ENCODE measurements at places on chromosomes 13 and 19.
A peak's percentile ranks its signal among the peaks of the same experiment; 100 is the strongest.

GRCh38 chr13:113754691-113755090, 4.3 kb upstream of the TMEM255B start:
- no peak for DNase-seq

- DNase-seq: no peak
Measured at GRCh38 chr13:93146584-93147297, 79.9 kb upstream of the GPC6 start.

- DNase-seq: no peak
Measured at GRCh38 chr13:44951184-44951583, 38.1 kb downstream of the NUFIP1 start.

GRCh38 chr13:37608750-37609339, 10.3 kb upstream of the POSTN start:
- no peak for DNase-seq

GRCh38 chr13:26558074-26558805, 757 bp downstream of the WASF3 start:
- DNase-seq: no peak

DNA sequence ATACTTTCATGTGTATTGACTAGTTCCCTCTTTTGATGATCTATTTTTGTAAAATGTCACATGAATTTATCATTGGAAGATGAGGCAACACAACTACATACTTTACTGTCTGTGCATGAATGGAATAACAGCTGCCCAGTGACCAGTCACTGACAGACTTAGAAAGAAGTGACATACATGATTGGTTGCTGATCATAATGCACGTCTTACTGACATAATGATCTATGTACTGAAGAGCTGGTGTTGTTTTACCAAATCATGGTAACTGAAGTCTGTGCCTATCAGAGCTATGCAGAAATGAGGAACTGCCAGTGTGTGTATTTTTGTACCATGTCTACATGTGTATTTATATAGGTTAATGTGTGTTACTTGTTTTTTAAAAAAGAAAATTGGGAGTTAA, 26.5 kb downstream of the GPR18 start:
- DNase-seq: no peak

DNA sequence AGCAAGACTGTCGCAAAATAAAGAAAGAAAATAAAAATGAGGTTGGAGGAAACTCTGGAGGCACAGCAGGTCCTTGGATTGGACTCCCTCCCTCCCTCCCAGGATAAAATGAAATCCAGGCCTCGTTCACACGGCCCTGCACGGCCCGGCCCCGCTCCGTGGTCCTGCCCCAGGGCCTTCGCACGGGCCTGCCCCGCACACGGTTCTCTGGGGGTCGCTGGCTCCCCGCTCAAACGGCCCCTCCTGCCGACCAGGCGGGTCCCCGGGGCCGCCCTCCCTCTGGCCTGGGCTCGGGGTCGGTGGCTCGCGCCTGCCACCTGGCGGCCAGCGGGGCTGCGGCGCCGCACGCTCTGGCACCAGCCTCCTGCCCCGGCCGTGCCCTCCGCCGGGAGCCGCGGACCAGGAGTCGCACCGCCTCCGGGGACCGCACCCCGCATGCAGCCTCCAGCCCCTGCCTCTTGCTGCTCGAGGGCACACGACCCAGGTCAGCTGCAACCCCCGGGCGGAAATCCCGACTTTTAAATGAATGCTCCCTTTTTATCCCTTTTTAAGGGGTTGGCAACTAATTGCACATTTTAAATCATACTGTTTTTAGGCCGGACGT, 1.5 kb upstream of the WDR18 start:
- DNase-seq: peak; percentile 60

- DNase-seq: no peak
Measured at GRCh38 chr13:74061926-74062595, 72.1 kb downstream of the KLF12 start.

- no peak for DNase-seq
Measured at GRCh38 chr13:67967031-67967430, 736.9 kb upstream of the PCDH9 start.

DNA sequence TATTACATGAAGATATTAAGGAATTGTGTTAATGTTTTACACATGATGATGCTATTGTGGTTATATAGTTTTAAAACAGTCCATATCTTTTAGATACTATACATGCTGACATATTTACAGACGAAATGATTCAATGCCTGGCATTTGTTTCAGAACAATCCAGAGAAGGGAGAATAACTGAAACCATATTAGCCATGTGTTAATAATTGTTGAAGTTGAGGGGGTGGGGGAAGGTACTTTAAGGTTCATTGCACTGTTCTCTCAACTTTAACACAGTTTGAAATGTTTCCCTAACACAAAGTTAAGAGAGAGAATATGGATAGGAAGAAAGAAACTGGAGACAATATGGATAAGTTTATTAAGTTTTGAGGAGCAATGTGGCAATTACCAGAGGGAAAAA, 5.8 kb downstream of the CRYL1 start:
- DNase-seq: no peak

GRCh38 chr19:41551212-41551610, 24.8 kb upstream of the CEACAM21 start:
- DNase-seq: no peak

GRCh38 chr13:96720446-96720845, 273.8 kb downstream of the OXGR1 start:
- DNase-seq: no peak

GRCh38 chr13:91381371-91381770, 17.1 kb upstream of the GPC5 start:
- DNase-seq: no peak

DNA sequence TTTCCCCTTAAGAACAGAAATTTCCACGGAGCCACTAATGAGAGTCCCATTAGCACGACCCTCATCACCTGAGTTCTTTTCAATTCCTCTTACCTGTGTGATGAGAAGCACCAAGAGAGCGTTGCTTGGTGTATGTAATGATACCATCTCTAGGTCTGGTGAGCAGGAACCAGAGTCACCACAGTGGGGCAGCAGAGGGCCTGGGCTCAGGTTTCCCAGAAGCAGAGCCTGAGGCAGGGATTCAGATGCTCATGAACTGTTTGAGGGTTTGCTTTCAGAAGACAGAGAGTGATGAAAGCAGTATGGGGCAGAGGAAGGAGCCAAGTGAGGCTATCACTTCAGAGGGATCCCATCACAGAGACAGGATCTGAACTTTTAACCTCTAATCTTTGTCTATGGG, 3.1 kb upstream of the PTPRH start:
- DNase-seq: no peak

- no peak for DNase-seq
Measured at GRCh38 chr13:40172878-40173277, 493.6 kb downstream of the FOXO1 start.

DNA sequence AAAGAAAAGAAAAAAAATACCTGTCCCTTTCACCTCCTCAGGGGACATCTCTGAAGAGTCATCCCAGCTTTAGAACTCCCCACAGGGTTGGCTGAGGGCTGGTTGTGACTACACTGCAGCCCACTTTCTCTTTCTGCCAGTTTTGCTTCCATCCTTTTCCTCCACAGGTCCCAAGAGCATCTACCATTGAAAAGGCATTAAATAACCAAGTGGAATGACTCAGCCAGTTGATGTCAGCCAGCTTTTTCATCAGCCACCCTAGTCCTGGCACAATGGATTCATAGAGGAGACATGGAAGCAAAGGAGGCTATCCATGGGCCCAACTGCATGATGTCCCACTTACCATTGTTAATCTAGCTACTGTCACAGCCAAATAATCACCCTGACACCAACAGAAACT, 9.2 kb upstream of the RCBTB1 start:
- DNase-seq: no peak

- no peak for DNase-seq
Measured at GRCh38 chr13:36345438-36346221, 564 bp downstream of the SPART start.

DNA sequence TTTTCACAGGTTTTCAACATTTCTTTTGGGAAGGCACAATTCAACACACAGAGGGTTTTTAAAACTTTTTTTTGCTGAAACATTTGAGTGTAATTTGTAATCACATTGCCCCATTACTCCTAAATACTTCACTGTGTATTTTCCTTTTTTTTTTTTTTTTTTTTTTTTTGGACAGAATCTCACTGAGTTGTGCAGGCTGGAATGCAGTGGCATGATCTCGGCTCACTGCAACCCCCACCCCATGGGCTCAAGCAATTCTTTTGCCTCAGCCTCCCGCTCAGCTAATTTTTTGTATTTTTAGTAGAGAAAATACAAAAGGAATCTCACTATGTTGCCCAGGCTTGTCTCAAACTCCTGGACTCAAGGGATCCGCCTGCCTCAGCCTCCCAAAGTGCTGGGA, 14.8 kb upstream of the DNAJC15 start:
- no peak for DNase-seq

DNA sequence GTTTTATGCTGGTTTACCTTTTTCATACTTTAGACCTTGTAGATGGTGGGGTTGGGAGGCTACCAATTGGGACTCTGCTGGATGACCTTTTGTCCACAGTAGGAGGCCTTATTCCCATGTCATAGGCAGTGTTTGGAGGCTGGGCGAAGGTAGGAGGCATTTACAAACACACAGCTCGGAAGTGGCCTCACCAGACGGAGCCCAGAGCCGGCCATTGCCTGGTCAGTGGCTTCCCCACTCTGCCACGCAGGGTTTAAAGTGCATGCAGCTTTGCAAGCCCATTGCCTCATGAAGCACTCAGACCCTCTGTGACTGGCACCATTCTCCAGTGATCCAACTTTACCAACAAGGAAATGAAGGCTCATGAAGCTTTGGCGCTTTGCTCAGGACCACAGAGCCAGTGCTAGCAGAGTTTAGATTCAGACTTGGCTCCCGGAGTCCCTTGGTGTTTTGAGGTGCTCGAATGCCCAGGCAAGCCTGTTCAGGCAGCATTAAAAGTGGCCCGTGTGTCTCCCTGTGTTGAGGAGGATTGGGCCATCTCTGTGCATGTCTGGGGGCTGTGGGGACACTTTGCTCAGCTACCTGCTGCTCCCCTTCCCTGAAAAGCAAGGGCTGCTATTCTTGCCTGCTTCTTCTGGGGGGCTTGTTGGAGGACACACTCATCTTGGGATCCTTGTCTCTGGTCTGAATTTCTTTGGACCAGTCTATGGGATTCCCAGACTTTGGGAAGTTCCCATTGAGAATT, 148.7 kb downstream of the ZNF536 start:
- DNase-seq: no peak
